ENCODE measurements at places on chromosomes 16 and 17. TPM values are rescaled to one million over a fixed set of nuclear protein-coding genes. Genes with fewer than 3 reads are reported as not detected.
A peak's percentile ranks its signal among the peaks of the same experiment; 100 is the strongest.

- no peak for DNase-seq
Measured at GRCh38 chr16:12098429-12099310, 122.1 kb downstream of the SNX29 start.

- no peak for DNase-seq
Measured at GRCh38 chr16:3038256-3038655, 1.5 kb upstream of the BICDL2 start.

- peak; percentile 81 for DNase-seq
Measured at GRCh38 chr17:13520899-13521572, 80.7 kb downstream of the HS3ST3A1 start.

GRCh38 chr17:75848523-75849278 lies 4.5 kb upstream of the UNC13D start:
- peak; percentile 53 for DNase-seq

DNA sequence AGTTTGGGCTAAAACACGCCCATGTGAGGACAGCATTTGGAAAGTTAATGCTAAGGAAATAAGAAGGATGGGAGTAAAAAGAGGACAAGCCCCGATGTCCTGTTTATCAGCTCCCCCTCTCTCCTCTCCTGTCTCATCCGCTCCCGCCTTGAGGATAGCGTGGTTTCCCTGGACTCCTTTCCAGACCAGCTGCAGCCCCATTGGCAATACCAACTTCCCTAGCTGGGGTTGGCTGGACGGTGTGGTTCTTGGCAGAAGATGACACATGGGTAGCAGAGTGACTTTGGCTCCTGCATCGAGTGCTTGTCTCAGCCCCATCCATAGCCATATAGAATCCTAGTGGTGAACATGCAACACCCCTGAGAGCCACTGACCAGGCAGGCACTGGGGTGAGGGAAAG lies 185.9 kb downstream of the CCDC182 start:
- DNase-seq: no peak

DNA sequence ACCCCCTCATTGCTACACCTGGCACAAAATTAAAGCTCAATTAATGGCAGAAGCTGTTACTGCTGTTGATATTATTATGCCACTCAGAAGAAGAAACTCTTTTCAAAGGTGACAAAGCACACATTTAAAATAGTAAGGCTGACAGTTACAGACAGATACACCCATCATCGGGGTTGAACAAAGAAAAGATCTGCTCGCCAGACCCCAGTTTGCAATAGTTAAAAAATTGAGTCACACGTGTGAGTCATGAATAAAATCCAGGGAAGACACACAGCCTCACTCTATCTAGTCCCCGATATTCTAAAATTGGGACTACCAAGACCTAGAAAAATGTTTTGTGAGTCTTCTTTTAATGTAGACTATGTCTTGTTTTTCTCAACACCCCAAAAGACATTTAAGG lies 330.0 kb upstream of the SOX9 start:
- peak; percentile 34 for DNase-seq

DNA sequence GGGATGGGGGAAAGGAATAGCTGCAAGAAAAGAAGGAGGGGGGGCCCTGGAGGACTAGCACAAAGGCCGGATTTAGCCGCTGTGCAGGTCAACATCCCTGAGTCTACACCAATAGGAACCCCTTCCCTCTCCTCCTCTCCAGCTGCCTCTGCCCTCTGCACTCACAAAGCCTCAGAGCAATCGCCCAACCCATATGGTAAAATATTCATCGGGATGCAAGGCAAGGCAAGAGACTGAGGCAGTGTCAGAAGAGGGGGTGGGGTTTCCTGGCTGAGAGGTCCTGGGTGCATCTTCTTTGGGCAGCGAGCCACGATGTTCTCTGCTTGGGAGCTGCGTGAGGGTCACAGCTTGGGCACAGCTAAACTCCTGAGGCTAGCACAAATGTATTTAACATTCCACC lies 115.5 kb upstream of the NLRP1 start:
- no peak for DNase-seq

DNA sequence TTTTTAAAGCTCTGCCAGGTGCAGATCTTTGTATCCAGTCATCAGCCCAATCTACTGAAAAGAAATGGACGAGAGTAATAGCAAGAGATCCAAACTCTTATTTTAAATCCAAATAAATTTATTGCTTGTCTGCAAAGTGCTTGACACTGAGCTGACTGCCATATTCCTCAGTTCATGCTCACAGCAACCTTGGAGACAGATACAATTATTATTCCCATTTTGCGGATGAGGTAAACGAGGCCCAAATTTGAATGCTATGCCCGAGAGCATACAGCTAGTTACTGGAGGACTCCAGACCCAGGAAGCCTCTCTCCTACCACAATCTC lies 620 bp downstream of the NOB1 start:
- DNase-seq: no peak

GRCh38 chr17:44084131-44084538 lies 13.6 kb downstream of the G6PC3 start:
- peak; percentile 35 for DNase-seq

DNA sequence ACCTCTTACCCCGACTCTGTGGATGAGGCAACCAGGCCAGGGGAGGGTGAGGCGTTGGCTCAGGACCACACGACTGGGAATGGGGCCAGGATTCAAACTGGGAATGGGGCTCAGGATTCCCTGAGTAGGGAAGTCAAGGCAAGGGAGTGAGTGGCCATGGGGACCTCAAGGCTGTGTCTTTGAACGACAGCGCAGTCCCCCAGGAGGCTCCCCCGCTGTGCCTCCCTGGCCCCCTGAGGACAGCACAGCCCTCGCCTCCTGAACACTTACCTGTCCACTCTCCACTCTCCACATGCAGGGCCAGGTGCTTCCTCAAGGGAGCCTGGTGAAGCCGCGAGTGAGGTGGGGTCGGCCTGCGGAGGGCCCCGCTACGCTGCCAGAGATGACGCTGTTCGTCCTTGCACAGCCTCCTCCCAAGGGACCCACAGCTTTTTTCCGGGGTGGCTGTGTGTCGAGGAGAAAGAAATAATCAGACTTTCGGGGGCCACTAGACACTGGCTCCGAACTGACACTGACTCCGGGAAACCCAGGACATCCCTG lies 6.9 kb downstream of the ZNF469 start:
- no peak for DNase-seq

DNA sequence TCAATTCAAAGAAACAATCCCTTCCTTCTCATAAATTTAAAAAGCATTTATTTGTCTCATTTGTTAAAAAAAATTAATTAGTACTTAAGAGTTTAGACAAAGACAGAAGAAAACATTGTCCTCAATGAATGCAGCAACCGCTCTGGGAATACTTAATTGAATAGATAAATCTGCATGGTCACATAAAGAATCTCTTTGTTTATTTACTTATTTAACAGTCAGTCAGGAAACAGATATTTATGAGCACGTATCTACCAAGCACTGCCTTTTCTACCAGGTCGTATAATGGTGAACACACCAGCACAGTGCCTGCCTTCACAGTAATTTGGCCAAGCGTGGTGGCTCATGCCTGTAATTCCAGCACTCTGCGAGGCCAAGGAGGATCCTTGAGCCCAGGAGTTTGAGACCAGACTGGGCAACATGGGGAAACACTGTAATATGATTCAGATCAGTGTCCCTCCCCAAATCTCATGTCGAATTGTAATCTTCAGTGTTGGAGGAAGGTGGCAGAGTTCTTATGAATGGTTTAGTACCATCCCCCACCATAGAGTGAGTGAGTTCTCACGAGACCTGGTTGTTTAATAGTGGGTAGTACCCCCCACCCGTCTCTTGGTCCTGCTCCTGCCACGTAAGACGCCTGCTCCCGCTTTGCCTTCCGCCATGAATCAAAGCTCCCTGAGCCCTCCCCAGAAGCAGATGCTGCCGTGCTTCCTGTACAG lies 8.1 kb downstream of the WIPI1 start:
- no peak for DNase-seq

DNA sequence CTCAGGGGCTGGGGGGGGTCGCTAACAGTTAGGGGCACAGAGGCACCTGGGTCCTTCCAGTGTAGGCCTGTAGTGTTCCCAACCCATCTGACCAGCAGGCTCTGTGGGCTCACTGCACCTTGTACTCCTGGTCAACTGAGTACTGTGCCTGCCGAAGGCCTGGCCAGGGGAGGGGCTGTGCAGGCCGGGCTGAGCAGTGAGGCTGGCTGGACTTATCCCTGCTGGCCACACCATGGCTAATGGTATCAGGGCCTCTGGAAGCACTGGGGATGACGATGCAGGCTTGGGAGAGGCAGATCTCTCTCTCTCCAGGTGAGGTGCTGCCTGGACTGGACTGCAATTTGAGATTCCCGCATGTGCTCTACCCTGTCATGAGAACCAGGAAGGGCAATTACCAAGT lies 58.9 kb upstream of the SDK2 start:
- DNase-seq: no peak

DNA sequence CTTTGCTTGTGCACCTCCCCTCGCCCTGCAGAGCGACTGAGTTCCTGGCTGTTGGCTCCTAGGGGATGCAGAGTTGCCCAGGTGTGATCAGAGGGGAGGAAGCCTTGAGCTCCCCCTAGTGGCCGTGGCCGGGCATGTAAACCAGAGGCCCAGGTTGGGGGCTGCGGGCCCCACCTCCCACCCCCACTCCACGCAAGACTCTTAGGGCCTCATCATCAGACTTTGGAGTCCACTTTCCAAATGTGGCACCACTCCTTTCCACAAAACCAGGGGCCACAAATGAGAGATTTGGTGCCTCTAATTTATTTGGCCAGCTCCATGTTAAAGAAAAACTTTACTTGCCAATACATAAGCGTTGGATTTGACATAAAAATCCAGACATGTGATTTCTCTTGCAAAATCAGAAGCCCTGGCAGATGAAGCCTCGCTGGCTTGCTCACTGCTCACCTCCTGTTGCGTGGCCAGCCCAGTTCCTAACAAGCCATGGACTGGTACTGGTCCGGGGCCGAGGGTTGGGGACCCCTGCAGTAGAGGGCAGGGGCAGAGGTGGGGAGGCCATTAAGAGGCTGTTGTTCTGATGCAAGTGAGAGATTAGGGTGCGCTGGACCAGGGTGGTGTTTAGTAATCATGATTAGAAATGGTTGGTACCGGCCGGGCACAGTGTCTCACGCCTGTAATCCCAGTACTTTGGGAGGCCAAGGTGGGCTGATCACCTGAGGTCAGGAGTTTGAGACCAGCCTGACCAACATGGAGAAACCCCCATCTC lies 28.7 kb upstream of the GAS7 start:
- DNase-seq: peak; percentile 46

GRCh38 chr16:5031601-5032000 lies 2.1 kb downstream of the NAGPA start:
- no peak for DNase-seq

DNA sequence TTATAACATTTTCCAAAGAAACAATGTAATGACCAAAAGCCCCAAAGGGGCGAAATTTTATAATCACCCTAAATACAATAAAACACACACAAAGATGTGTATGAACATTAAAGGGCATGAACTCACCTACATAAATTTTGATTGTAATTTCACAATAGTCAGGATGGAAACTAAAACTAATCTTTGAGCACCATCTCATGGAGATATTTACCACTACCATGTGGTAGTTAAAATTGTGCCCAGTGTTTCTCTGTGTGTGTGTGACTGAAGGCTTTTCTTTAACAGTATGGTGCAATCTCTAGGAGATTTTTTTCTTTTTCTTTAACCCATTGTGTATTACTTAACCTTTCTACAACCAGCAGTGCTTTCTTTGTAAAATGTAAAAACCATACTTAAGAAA lies 19.7 kb upstream of the MEIOC start:
- peak; percentile 60 for DNase-seq

- DNase-seq: peak; percentile 87
Measured at GRCh38 chr16:81523387-81524115, 78.9 kb downstream of the CMIP start.

GRCh38 chr16:64089697-64090096 lies 1032.2 kb downstream of the CDH11 start:
- peak; percentile 5 for DNase-seq

- DNase-seq: no peak
Measured at GRCh38 chr17:61459142-61459809, 7.1 kb downstream of the TBX4 start.

DNA sequence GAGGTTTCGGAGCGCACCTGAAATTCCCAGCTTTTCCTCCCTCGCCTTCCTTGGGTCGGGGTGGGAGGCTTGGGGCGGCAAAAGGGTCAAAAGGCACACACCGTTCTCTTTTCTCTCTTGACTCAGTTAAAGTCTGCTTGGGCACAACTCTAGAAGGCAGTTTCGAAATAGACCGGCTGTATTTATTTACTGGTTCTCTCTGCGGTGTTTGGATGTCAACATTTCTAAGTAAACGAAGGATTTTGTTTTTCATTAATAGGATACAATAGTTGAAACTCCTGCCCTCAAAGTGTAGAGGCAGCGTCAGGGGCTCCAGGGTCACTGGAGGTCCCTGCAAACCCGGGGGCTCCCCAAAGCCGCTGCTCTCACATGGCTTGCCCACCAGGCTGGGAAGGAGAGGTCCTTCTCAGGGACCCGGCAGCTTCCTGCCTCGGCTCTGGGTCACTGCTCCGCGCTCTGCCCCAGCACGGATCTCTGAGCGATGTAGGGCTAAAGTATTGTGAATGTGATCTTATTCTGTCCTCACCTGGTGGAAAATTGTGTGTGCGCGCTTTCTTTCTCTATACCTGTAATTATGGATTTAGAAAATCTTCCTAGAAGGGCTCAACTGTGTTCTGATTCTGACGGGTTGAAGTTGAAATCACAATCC lies 952 bp downstream of the BMERB1 start:
- DNase-seq: no peak

GRCh38 chr16:76446251-76446650 lies 169.1 kb downstream of the CNTNAP4 start:
- DNase-seq: no peak

GRCh38 chr16:10154389-10154788 lies 27.8 kb downstream of the GRIN2A start:
- DNase-seq: no peak

GRCh38 chr17:76446449-76447231 lies 6.3 kb downstream of the UBE2O start:
- DNase-seq: peak; percentile 92

GRCh38 chr16:57591086-57591869 lies 37.2 kb upstream of the ADGRG1 start:
- peak; percentile 92 for DNase-seq

DNA sequence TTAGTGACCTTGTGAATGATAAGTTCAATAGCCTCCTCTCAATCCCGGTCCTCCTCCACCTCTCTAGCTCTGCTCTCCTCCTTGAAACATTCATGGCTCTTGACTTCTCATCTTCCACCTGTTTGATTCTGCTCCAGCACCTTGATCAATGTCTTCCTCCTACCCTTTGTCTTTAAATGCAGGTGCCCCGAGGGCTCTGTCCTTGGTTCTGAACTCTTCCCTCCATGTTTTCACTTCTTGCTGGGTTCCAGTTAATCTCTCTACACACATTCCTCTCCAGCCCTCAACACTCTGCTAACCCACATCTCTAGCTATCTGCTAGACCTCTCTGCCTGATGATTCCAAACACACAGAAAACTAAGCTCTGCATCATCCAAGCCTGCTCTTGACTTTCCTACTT lies 13.4 kb downstream of the CD300E start:
- DNase-seq: peak; percentile 16

CTRB2 gene
- total RNA-seq: not detected

OTOP3 gene
- not detected for total RNA-seq

CD300C gene
- 0.45 TPM for total RNA-seq

RASD1 gene
- not detected for total RNA-seq

KRT40 gene
- not detected for total RNA-seq

DYNLL2 gene
- total RNA-seq: 20.7 TPM

KRT39 gene
- total RNA-seq: not detected
